ENCODE measurements at places on chromosomes 4 and X. TPM values are rescaled to one million over a fixed set of nuclear protein-coding genes. Genes with fewer than 3 reads are reported as not detected.

DNA sequence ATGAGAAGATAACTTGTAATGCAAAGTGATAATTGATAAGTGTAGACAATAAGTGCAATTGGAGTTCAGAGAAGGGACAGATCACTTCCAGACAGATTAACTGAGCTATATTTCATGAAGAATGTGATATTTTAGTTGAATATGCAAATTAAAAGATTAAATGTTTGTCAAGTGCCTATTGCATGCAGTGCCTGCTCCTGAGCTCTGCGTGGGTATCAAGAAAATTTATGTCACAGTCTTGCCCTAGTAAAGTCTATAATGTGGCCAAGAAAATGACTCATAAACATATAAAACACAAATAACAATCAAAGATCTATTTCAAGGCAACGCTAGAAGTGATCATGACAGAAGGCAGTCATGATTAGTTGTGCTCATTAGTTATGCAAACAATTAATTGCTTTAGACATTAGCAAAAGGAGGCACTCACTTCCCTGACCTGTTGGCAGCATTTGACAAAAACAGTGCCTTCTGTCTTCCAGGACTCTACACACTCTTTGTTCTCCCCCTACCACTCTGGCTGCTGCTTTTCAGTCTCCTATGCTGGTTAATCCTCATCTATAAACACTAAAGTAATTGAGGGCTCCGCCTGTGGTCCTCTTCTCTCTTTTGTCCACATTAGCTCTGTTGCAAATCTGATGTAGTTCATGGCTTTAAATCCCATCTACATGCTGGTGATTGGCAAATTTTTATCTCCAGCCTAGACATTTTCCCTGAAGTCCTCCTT, 47.7 kb downstream of the ARHGEF38 start:
- DNase-seq, result no peak

DNA sequence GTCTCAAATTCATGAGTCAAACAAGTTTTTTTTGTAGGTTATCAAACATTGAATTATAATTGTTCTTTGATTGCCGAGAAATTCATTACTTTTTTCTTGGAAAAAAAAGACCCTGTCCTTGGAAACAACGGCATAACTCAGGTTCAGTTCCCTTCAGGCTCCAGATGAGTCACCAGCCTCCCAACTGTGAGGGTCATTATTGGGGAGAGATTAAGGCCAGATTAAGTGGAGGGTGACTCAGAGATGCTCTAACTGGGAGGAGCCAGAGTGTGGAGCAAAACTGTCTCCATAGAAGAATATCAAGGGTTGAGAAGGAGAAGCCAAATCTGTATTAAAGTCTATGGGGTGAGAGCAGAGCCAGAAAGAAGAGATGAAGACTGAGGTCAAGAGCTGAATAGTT, 9.6 kb downstream of the ADGRG4 start:
- DNase-seq, result no peak

DNA sequence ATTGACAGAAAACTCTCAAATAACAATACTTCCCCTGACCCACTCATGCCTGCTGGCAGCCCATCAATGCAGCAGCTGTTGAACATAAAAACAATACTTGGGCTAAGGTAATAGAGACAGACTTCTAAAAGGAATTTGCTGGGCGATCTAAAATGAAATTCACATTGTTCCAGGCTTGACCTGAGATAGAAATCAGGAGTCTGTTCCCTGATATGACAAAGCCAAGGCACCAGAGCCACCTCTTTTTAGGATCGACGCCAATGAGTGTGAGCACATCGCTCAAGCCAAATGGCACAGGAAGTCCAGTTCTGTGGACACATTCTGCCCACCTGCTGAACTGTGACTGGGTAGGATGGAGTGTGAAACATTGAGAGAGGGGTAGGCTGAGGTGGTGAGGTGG, 4.9 kb downstream of the SEPTIN11 start:
- DNase-seq, result no peak

DNA sequence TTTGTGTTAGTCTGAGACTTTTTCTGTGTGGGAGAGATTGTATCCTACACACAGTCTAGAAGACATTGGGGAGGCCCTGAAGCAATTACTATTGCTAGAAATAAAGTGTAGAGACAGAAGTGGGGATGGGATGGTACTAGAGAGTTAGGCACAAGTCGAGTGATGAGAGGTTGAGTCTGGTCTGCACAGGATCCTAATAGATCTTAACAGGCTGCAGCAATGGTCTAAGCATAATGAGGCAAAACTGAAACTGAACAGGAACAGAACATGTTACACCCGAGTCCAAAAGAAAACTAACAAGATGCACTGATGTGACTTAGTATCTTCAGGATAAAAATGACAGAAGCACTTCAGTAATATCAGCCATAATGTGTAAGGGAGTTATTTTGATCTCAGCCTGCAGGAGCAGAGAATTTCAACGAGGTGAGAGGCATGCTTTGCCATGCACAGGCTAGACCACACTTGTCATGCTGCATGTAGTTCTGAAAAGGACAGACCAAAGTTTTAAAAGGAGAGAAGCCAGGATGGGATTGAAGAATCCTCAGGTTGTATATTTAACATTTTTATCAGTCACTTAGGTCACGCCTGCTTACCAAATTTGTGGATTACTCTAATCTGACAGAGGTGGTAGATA, 205.8 kb upstream of the BOD1L1 start:
- DNase-seq, result no peak

GRCh38 chr4:155566354-155566753, 100.3 kb upstream of the GUCY1A1 start:
- DNase-seq, result no peak

DNA sequence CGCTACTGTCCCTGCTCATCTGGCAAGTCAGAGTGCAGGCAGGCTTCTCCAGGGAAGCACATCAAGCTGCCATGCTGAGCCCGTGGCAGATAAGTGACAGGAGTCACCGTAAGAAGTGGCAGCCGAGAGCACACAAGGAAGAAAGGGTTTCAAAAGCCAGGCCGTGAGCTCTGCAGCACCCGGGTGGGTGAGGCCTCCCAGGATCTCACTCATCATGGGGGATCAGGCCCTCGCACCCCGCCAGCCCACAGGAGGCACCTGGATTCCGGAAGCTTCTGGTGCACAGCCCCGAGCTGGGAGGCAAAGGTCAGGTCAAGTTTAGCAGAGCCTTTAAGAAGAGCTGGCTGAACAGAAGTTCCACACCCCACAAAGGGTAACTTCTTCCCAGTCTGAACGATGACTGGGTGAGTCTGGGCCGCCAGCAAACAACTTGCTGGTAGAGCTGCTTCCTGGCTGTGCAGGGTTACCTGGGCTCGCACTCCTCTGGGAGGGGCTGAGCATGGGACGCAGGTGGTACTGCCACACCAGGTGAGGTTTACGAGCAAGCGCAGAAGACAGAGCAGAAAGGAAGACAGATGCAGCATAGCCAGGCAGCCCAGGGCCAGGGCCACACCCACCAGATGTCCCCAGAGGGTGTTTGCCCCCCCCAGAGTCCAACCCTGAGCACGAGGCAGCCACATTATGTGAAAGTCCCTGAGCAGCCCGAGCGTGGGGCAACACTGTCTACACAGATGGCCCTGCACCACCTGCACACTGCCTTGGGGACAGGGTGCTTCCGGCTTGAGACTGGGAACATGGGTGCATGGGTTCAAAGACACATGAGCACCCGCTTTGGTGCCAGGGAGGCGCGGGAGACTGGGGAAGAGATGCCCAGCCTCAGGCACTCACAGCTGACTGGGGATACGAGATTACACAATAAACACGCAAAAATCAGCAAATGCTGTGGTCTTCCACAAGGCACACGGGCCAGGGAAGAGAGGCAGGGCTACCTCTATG, 7.7 kb downstream of the CCNQ start:
- DNase-seq, result peak; percentile 50

- DNase-seq, result no peak
Measured at GRCh38 chr4:17142232-17142711, 243.8 kb upstream of the LDB2 start.

- no peak for DNase-seq
Measured at GRCh38 chr4:175412161-175412560, 399.9 kb downstream of the GPM6A start.

DNA sequence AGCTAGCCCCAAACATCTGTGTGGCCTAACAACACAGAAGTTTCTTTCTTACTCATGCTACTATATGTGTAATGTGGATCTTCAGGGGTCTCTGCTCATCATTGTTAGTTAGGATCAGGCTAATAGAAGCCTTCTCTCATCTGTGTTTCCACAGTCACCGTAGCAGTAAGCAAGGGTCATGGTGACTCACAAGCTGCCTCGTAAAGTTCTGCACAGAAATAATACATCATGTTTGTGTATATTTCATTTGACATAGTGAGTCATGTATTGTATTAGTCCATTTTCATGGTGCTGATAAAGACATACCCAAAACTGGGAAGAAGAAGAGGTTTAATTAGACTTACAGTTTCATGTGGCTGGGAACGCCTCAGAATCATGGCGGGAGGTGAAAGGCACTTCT, 38.7 kb downstream of the SLC4A4 start:
- DNase-seq, result no peak

DNA sequence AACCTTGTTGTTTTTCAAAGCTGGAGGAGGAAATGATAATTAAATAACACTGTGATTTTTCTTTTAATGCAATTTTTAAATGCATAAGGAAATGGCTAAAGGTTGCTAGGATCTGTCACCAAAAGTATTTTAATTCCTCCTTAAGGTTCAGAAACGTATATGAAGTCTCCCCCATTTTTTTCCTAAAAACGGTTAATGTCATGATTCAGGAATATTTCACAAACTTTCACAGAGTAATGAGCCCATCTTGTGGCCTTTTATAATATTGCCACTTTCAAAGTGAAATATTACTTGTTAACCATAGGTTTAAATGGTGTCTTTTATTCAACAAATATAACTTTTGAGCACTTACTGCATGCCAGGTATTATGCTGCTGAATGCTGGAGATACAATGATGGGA, 99.5 kb upstream of the USP38 start:
- no peak for DNase-seq

GRCh38 chrX:5718651-5719050, 510.0 kb downstream of the NLGN4X start:
- no peak for DNase-seq

DNA sequence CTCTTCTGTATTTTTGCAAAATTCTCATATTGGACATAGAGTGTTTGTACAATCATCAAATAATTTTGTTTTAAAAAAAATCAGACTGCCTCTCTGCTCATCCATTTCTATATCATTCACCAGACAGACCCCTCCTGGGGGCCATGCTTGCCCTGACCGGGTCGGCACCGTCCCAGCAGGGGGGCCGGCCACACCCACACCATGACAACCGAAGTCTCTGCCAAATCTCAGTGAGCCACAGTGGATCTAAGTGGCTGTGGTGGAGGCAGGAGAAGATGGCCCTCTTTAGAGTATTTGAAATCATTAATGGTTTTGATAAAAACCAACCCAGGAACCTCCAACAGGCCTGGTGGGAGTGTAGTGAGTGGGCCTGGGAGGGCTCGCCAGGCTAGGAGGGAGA, 66.9 kb upstream of the ADRA2C start:
- no peak for DNase-seq

GRCh38 chr4:77174426-77174825, 17.4 kb downstream of the CCNG2 start:
- DNase-seq, result no peak

- DNase-seq, result no peak
Measured at GRCh38 chr4:147381749-147382148, 99.1 kb upstream of the EDNRA start.

DNA sequence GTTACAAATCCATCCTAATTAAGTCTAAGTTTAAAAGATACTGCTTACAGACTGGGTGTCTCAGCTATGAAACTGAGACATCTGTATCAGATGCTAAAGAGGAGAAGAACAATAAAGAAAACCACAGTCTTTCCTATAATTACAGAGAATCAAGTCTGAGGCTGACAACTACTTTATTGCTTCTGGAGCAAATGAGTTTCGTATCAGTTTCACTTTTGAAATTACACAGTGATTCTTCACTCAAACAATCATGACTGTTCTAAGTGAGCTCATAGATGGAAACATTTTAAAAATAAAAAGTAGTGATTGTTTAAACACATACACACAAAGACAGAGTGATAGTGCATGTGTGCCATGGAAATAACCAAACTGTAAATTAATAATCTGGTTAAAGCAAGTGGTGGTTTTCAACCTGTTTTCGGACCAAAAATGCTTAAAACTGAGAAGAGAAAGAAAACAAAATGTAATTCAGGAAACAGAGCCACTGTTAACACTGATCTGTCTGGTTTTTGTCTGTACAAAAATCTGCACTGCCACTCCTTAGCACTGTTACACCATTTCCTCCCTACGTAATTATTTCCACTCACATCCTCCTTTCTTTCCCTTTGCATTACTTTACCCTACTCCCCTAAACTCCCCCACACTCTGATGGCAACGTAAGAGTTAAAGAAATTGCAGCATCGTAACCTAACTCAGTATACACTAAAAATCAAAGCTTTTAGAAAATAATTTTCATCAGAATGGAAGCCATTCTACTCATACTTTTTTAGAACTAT, 12.5 kb downstream of the RFC1 start:
- DNase-seq, result no peak

- no peak for DNase-seq
Measured at GRCh38 chr4:85756938-85757337, 282.0 kb downstream of the ARHGAP24 start.

GRCh38 chr4:32645653-32646052, 1925.5 kb downstream of the PCDH7 start:
- no peak for DNase-seq

DNA sequence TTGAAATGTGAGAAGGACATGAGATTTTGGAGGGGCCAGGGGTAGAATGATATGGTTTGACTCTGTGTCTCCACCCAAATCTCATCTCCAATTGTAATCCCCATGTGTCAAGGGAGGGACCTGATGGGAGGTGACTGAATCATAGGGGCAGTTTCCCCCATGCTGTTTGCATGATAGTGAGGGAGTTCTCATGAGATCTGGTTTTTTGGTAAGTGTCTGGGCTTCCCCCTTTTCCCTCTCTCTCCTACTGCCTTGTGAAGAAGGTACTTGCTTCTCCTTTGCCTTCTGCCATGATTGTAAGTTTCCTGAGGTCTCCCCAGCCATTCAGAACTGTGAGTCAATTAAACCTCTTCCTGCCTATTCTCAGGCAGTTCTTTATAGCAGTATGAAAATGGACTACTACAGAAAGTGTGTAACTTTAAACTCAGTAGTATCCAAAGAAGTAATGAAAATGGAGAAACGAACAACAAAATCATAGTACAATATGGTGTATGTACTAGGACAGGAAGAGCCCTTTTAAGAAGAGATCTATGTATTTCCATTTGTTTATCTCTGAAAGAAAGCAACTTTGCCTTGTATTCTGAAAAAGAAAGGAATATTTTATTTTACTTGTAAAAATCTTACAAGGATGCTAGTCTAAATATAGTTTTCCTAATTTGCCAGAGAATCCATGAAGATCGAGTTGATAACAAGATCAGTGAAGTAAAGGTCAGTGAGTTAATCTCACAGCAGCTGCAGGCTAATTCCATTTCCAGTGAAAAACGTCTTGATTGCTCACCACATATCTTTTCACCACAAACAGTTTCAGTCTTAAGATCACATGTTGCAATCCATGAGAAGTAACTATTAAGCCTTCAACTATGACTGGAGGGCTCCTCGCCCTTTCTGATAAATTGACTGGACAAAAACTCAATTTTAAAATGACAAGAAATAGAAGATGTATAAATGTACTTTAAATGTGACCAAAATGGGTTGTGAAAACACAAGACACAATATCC, 20.5 kb downstream of the PKD2 start:
- DNase-seq, result no peak

The UGDH gene
- 208 TPM for total RNA-seq

The ZNF157 gene
- not detected for total RNA-seq

The RASGEF1B gene
- total RNA-seq, result 24.1 TPM

The RBMXL3 gene
- total RNA-seq, result not detected

The UGT8 gene
- 58.1 TPM for total RNA-seq
